ENCODE measurements at places on chromosomes 1 and 21.

DNA sequence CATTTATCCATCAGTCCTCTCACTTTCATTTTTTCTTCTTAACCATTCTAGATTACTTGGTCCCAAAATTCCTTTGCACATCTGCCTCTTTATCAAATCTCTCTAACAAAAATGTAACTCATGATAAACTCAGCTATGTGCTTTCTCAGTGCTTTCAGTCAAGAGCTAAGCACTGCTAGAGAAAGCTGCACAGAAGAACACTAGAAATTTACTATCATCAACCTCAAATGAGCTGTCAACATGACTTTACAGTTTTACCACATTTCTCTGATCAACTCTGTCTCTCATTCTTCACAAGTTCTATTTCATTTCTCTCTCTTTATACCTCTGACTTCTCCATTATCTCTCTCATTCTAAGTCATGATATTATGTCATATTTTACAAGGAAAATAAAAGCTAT is 54.2 kb upstream of the PRKACB start:
- no peak for DNase-seq

DNA sequence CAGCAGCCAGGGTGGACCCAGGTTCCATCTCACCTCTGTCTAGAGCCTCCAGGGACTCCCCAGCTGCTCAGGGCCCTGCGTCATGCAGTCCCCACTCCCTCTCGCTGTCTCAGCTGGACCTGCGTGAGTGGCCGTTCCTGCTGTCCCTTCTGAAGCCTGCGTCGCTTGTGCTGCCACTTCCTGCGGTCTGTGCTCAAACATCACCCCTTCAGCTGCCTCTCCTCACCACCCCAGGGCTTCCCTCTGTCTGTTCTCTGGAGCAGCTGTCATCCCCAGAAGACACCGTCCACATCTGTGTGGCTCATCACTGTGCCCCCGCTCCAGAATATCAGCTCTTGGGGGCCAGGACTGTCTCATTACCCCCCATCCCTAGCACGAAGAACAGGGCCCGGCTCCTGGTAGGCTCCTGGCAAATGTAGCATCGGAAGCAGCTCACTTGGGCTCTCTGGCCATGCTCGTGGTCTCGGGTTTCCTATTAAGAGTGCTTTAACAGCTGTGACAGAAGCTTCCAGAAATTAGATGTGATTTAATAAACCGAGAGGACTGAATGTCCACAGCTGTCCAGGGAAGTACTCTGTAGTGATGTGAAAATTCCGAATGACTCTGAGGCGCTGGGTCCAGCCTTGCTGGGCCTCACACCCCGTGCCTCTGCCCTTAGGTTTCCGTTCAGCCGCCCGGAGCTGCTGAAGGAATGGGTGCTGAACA is 3.3 kb downstream of the THAP3 start:
- DNase-seq, result no peak

DNA sequence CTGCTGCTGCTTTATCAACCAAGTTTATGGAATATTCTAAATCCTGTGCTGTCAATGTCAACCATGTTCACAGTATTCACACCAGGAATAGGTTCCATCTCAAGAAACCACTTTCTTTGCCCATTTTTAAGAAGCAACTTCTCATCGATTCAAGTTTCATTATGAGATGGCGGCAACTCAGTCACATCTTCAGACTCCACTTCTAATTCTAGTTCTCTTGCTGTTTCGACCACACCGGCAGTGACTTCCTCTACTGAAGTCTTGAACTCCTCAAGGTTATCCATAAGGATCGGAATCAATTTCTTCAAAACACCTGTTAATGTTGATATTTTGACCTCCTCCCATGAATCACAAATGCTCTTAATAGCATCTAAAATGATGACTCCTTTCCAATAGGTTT is 39.7 kb upstream of the IFNLR1 start:
- DNase-seq, result no peak

DNA sequence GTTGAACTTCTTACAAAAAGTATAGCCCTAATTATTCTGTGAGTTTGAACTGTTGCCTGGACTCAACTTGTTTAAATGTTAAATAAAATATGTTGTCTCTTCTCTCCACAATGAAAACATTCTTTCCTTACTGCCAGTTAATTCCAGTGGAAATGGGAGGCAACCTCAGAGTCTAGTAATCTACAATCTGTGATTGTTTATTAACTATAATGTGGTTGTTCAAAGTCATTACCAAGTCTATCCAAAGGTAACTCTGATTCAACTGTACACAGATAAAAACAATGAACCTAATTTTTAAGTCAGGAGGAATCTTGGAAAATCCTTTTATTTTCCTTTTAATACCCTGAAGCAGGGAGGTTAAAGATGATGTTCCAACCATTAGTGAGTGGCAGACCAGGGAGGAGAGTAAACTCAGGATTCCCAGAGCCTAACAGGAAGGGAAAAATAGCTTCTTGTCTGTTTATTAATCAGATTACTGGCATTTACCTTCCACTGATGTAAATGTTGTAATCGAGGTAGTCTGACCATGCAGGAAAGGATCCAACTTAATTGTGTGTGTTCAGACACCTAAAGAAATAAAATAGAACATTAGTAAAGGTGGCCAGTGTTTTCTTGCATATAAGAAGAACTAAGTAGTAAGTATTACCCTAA is 57.1 kb upstream of the TBX15 start:
- DNase-seq, result no peak

- DNase-seq, result no peak
Observed at GRCh38 chr21:41974752-41975053, 20.9 kb upstream of the C2CD2 start.

DNA sequence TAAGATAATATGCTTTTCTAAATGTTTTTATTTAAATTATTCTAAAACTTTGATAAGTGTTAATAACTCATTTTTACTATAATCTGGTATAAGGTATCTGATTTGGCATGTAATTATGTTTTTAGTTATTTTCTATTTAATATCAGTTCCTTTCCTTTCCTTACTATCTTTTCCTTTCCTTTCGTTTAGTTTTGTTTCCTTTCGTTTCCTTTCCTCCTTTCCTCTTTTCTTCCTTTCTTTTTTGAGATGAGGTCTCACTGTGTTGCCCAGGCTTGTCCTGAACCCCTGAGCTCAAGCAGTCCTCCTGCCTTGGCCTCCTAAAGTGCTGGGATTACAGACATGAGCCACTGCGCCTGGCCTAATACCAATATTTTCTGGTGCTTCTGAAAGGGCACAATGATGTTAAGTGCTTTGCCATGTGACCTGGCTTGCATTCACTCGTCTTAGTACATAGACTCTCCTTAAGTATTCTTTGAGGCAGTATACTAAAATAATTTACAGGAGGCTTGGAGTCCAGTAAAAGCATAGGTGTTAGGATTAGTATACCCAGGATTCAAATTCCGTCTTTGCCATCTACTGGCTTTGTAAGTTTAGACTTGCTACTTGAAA is 18.7 kb downstream of the MIER1 start:
- DNase-seq, result no peak

GRCh38 chr1:5971471-5972197 is 20.6 kb downstream of the NPHP4 start:
- DNase-seq, result no peak

- DNase-seq, result no peak
Observed at GRCh38 chr1:223056802-223057201, 86.2 kb downstream of the TLR5 start.

DNA sequence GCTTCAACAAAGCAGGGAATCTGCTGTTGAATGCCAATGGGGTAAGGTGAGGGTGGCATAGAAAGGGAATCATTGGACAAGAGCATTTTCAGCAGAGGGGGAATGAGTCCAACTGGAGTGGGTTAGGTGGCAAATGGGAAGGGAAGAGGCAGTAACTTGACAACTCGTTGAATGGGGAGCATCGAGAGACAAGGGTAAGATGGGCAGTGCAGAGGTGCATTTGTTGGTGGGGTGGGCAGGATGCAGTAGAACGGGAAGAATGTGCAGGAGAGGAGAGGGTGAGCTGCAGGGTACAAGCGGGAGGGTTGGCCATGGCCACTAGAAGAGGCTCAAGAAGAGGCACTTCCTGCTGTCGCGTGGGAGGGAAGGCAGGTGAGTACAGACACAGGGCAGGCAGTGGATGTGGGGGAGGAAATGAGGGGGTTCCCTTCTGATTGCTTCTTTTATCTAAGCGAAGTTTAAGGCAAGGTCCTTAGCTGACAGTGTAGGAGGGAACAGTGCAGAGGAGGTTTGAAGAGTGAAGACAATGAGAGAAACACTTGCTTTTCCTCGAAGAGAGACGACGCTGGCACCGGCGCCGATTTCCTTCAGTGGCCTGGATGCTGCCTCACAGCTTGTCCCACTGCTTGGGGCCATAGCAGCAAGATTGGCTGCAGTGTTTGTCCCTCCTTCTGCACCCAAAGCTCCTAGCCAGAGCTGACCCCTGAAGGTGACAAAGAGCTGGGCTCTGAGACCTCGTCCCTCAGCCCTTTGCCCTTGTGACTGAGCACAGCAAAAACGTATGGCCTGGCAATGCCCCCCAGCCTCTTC is 3.2 kb upstream of the IKBKE start:
- DNase-seq, result no peak

DNA sequence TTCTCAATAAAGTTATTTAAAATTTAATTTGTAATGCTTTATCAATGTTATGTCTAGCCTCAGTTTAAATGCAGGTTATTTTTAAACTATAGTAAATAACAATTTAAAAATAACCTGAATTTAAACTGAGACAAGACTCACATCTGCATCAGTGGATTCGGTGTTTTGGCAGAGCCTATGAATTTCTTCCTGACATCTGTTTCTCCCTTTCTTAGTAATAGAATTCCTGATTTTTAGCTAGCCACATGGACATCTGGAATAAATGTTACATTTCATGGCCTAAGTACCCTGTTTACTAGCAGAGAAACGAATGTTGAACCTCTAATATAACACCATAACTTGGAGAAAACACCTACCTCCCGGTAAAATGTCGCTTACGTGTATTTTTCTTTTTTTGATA is 1141.6 kb upstream of the ADGRL2 start:
- DNase-seq, result no peak

DNA sequence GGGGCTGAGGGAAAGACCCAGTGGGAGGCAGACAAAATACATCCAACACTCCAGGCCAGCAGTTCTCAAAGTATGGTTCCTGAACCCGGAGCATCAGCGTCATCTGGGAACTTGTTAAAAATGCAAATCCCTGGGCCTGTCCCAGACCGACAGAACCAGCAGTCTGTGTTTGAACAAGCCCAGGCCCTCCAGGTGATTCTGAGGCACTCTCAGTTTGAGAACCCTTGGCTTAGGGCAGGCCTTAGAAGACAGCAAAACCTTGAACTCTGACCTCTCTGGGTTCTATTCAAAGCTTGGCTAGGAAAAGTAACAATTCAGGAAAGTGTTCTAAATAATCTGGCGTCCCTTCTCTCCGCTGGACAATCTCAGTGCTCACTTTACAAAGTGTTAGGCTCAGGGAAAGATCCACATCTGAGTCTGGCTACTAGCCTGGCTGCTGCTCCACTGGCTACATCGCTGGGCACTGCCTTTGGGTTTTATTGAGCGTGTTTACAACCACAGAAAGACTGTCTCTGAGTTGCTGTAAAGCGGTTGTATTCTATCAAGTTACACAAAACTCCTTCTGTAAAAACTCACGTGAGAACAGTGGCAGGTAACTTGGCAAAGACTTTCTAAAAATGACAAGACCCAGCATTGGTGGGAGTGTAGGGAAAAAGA is 166.1 kb downstream of the HIVEP3 start:
- no peak for DNase-seq

DNA sequence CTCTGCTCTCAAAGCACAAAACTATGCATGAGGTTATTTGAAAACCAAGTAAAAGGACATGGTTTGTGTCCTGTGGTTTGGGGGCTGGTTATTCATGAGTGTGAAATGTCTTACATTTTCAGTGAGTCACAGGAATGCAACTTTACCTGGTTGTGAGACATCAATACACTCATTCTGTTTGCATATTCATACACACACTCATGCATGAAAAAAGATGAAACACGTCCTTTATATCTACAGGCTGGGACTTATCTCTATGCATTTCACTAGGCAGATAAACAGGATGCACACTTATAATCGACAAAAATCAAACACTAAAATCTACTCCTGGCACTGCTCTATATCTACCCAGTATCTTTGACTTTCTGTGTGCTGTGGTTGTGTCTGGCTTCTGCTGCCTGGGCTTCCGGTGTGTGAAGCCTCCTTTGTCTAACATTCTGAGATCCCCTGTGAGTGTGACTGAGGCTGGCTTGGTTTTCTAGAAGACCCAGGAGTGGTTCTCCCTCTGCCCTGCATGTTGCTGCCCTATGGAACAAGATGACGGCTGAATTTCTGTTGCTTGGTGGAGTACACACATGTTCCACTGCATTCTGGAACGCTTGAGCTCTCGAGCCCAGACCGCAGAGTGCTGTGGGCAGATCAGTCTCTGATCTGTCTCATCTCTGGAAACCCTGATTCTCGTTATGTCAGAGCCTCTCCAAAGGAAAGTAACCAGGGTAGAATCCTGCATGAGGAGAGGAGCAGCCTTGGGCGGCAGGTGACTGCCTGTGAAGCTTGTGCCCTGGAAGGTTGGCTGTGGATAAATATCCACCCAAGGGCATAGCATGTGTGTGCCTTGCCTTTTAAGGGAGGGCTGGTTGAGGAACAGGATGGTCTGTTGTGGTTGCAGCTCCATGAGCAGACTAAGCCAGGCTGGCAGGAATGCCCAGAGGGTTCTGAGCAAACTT is 19.7 kb upstream of the FASLG start:
- DNase-seq, result peak; percentile 90

DNA sequence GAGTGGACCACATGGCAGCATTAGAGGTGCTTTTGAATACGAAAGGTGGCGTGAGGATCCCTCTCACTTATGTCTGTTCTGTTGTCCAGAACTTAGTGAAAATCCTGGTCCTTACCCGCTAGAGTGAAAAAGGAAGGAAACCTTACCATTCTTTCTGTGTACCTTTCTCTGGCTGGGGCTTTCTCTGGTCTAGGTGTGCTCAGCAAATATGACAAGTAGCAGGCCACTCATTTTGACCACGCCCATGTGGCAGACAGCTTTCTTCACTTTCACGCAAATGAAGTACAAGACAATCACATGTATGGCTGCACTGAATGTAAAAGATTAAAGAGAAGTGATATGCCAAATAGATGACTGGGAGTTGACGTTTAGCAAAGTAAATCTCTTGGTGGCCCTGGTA is 131.9 kb downstream of the FGGY start:
- no peak for DNase-seq

DNA sequence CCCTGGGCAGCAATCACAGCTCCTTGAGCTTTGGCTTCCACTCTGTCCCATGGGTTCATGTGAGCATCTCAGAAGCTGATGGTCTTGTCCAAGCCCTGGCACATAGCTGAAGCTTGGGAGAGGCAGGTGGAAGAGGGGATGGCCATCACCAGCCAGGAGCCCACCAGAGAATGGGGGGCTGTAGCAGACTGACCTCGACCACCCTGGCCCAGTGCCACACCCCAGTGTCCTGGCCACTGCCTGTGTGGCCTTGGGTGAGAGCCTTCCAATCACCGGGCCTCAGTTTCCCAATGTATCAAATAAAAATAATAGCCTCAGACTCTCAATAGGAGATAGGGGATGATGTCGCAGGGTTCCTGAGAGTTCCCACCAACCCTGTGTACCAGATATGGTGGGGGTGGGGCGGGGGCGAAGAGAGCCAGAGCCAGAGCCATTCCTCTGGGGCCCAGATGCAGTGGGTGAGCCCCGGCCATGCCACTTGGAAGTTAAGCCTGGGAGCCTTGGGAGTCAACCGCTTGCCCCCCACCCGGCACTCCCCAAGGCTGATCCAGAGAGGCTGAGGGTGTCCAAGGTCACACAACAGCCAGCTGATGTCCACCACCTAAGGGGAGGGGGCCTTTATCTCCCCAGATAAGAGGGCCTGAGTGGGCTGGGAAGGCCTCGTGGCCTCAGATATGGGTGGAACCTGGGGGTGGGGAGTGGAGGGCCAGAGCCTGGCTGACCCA is 9.3 kb upstream of the EDN2 start:
- no peak for DNase-seq
